ENCODE measurements at places on chromosomes 3 and 15.
A peak's percentile ranks its signal among the peaks of the same experiment; 100 is the strongest.

DNA sequence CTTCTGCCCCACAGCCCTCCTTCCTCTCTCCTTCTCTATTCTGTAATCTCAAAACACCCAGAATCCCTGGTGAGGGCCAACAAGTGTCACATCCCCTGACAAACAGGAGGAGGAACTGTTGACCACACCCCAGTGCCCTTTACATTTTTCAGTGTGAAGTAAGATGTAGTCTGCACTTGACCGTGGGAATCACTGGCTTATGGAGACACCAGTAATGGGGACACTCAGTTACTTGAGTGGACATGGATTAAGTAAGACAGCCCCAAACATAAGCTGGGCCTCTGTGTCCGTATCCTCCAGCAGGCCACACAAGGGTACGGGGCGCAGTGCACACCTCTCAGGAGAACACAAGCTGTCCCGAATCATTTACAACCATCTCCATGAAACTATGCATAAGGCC is 28.4 kb upstream of the LIMD1 start:
- no peak for DNase-seq

- peak; percentile 46 for DNase-seq
Measured at GRCh38 chr3:123799544-123800361, 84.4 kb downstream of the MYLK start.

- DNase-seq = no peak
Measured at GRCh38 chr3:134704133-134704532, 53.3 kb upstream of the KY start.

- DNase-seq = no peak
Measured at GRCh38 chr3:172717493-172718088, 6.7 kb upstream of the NCEH1 start.

DNA sequence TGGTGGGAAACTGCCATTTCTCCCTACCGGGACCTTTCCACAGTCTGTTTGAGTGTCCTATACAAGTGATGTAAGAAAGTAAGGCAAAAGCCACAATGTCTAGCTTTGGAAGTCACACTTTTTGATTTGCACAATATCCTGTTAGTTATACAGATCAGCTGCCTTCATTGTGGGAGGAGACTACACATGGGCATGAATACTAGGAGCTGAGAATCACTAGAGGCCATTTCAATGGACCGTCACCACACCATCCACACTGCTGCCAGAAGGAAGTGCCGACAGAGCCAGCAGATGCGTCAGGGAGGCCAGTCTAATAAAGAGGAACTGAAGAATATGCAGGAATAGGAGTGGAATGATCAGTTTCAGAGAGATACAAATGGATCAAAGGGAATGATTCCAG is 65.8 kb downstream of the SCN11A start:
- DNase-seq = no peak

DNA sequence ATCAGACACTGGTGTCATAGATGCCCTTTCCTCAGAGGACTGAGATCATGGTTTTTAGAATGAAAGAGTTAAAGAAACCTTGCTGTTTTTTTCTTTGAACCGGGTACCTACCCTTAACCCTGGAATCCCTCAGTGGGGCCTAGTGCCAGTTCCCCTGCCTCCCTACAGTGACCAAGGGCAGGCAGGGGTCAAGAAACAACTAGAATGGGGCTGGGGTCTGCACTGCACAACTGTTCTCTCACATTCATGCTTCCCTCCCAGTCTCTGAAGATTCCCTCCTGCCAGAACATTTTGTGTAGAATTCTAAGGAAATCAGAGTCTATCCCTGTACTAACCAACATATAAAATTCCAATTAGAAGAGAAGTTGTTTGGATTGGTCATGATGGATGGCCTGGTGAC is 47.9 kb downstream of the TGFBR2 start:
- no peak for DNase-seq

DNA sequence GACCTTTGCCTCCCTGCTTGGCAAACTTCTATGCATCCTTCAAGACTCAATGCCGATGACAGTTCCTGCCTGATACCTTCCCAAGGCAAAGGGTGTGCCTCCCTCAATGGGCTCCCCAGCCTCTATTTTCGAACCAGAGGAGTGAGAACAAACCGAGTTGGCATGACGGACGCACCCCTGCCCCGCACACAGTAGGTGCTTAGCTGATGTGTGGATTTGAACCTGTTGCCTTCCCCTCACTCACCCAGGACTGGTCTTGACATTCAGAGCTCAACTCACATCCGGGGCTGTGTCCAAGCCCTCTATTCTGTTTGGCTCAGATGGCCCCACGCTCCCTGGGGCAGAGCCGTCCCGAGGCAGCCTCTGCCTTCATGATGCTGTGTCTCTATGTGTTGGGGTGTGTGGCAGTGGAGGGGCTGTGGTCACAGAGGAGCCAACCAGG is 52.2 kb upstream of the SLC6A11 start:
- no peak for DNase-seq

- no peak for DNase-seq
Measured at GRCh38 chr3:189013224-189013888, 158.4 kb upstream of the TPRG1 start.

DNA sequence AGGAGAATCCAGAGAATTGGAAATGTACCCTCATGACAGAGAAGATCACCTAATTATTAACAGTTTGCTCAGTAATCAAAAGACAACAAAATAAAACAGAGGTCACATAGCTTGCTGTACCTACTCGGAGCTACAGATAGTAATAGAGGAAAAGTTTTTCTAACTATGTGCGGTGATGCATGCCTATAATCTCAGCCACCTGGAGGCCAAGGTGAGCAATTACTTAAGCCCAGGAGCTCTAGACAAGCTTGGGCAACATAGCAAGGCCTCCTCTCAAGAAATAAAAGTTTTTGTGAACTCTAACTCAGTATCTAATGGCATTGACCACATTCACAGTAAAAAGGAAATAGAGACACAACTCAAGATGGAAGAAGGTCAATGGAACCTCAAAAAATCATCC is 243.6 kb downstream of the ATP8B4 start:
- no peak for DNase-seq
